ENCODE measurements at places on chromosomes 4 and X.

- DNase-seq, result no peak
Observed at GRCh38 chr4:16544251-16544721, 318.0 kb upstream of the TAPT1 start.

GRCh38 chr4:113692809-113693411 lies 68.6 kb downstream of the CAMK2D start:
- no peak for DNase-seq

GRCh38 chr4:42519803-42520417 lies 122.6 kb downstream of the SHISA3 start:
- no peak for DNase-seq

DNA sequence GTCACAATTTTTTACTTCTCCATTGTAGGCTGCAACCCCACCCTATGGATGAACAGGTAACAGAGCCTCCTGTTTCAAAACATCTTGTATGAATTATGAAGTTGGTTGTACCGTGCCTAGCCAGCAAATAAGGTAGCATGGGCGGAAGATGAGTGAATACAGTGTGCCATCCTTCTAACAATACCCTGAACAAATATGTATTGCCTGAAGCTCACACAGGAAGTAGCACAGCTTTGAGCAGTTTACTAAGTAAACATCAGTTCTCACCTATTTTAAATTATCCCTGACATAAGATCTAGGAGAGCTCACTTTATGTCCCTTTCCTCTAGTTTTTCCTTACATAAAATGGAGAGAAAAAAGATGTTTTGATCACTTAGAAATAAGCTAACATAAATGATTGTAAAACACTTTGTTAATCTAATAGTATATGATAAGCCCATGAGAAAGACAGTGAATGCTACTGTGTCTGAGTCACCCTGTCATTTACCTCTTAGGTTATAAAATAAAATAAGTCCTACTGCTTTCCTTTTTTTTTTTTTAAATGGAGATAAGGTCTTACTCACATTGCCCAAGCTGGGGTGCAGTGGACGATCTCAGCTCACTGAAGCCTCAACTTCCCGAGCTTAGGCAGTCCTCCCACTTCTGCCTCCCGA lies 36.6 kb downstream of the GRSF1 start:
- no peak for DNase-seq

DNA sequence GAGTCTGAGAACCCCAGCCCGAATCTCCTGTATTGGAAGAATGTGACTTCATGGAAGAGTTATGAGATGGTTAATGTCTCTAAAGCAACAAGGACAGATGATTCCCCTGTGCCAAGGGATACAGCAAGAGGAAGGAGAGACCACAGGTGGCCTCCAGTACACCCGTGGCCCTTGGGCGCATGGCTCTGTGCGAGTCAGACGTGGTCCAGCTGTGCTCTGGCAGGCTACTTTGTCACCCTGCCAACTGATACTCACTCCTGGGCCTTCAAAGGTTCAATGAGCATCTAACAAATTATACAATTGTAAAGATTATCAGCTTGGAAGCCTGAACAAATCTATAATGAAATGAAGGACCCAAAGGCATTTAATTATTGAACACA lies 71.7 kb downstream of the NYX start:
- DNase-seq, result no peak

DNA sequence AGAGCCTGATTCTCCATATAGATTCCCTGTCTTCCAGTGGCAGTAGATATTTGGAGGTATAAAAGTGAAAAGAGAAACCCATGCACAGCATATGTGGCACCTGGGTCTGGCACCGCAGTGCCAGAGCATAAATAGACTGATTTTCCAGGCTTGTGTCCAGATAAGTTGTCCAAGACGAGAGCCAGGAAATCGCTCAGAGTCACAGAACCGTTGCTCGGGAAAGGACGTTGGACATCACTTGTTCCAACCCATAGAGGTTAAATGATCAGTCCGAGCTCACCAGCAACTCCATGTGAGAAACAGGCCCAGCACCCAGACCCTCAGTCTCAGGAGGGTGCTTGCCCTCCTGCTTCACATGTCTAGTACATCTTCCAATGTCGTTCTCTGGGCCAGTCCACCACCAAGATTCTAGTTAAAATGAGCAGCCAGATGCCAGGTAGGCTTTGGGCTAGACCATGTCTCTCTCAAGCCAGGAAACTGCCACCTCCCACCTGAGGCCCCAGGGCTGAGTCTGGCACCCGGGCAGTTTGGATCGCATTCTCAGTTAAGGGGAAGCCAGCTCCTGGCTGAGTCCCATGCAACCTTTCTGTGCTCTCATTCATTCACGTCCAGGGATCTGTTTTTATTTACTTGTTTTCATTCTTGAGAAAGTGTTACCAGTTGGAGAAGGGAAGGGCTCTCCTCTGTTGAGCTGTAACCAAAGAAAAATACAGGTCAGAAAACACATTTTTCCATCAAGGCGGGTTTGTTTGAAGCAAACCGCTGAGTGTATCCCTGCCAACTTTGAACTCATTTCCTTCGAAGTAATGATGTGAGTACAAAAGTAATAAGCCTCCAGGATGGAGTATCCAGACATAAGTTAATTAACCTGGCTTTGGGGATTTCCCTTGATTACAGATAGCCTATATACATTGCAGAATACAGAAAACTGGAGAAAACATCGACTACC lies 91.7 kb downstream of the PHOX2B start:
- DNase-seq, result no peak

DNA sequence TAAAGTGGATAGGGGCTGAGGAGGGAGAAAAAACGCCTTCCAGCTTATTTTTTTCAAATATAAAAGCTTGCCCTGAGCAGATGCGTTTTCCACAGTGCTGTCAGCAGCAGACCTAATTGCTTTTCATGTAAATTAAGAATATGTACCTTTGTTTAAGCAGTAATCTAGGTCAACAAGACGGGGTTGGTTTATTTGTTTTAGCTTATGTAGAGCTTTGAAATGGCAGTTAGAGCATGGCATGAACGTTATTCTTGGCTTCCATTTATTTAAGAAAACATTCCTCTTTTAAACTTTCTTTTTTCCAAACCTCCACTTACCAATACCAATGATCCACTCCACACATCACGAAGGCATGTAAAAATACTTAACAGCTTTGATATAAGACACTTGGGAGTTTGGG lies 220.3 kb upstream of the TENM3 start:
- no peak for DNase-seq

GRCh38 chr4:154049457-154050181 lies 260.7 kb upstream of the SFRP2 start:
- DNase-seq, result no peak

GRCh38 chr4:79467246-79467932 lies 59.4 kb upstream of the GK2 start:
- no peak for DNase-seq

DNA sequence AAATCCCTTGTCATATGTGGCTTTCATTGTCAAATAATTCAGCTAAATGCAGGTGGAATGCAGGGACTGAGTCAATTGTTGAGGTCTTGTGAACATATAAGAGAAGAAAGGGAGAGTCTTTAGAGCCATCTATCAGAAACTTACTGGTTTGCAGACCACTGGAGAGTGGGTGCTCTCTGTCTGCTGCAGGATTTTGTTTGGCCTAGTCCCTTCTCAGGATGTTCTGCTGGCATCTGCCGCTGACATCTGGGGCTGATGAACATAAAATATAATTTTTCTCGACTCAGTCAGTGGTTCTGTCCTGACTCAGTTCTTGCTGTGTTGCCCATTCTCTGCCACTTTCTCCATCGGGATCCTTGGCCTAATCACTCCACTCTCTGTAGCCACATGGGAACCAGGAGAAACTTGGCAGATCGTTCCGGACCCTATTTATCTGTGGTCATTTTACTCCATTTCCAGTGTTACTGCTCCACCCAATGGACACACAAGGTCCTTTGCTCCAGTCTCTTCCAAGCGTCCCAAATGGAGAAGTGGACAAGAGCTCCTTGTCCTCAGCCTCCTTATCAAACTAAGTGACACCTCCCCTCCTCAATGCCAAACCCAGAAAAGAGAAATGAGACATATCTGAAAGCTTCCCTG lies 436.2 kb downstream of the FAT4 start:
- DNase-seq, result no peak

Measured in activated CD4-positive, CD25-positive, alpha-beta regulatory T cell treated with anti-CD3 and anti-CD28 coated beads, Interleukin-2, amount 50 U/mL, for 72 hours (primary cell).